Activated naive CD4-positive, alpha-beta T cell treated with anti-CD3 and anti-CD28 coated beads for 36 hours (primary cell): ENCODE measurements at places on chromosomes 12 and 14. TPM values are rescaled to one million over a fixed set of nuclear protein-coding genes. Genes with fewer than 3 reads are reported as not detected.

- H3K27ac ChIP-seq, result no peak overlapping the region
- H3K4me3 ChIP-seq, result no peak overlapping the region
- H3K4me1 ChIP-seq, result no peaks in the 10 kb centered on the region
- no peaks in the 10 kb centered on the region for H3K36me3 ChIP-seq
These were observed 856.6 kb upstream of the MGAT4C start for GRCh38 chr12:87112571-87113345.

DNA sequence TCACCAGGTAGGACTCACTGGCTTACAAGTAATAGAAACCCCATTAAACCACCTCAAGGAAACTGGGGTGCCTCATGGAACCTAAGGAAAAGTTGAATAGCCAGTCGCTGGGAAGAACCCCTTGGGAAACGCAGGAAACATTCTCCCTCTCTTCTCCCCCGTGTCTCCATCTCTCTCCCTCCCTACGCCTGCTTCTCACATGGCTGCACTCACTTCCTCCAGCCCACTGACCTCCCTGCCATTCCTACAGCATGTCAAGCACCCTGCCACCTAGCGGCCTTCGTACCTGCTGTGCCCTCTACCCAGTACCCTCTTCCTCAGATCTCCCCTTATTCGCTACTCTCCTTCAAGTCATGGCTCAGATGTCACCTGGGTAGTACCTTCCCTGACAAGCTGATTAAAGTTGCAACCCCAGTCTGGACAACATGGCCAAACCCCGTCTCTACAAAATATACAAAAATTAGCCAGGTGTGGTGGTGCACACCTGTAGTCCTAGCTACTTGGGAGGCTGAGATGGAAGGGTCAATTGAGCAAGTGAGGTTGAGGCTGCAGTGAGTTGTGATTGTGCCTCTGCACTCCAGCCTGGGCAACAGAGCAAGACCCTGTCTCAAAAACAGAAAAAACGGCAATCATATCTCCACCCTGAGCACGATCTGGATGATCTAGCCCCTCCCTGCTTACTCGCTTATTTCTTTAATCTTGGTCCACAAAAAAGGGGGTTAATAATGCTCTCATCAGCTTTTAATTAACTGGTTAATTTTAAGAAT lies 6.4 kb upstream of the DTX1 start:
- no peak overlapping the region for H3K4me3 ChIP-seq
- no peaks in the 10 kb centered on the region for H3K27me3 ChIP-seq
- H3K36me3 ChIP-seq, result no peaks in the 10 kb centered on the region
- no peak for DNase-seq
- H3K27ac ChIP-seq, result no peak overlapping the region
- H3K4me1 ChIP-seq, result peaks cover 16% of the 10 kb centered on the region

DNA sequence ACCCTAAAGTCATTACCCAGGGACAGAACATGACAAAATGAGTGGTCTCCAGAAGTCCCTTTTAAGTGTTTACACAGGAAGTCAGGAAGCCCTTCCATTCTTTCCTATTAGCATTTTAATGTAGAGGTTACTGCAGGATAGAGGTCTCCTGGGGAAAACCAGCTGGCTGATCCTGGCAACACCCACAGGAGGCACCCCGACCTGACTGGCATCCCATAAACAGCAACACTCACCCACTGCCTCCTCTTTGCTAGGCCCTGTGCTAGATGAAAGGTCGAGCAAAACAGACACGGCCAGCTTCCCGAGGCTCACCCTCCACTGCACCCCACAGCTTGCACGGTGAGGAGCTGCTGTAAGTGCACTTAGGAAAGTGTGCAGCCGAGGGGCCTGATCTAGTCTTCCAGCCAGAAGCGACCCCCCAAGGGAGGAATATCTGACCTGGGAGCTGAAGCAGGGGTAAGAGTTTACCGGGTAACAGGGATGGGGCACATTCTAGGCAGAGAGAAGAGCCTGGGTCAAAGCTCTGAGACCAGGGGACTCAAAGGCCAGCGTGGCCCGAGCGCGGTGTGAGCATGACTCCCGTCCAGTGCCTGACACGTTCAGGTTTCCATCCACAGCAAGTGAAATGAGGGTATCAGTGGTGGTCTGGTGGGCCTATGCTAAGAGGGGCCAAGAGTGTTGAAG lies 9.0 kb downstream of the DAZAP2 start:
- no peak for DNase-seq
- peaks cover 45% of the 10 kb centered on the region for H3K4me1 ChIP-seq
- no peak overlapping the region for H3K4me3 ChIP-seq

GRCh38 chr12:91327889-91328288 lies 145.3 kb upstream of the DCN start:
- H3K27me3 ChIP-seq, result no peaks in the 10 kb centered on the region
- no peaks in the 10 kb centered on the region for H3K36me3 ChIP-seq
- no peak overlapping the region for H3K27ac ChIP-seq
- no peak for DNase-seq

STK38L gene
- total RNA-seq, result 21.4 TPM

DNA sequence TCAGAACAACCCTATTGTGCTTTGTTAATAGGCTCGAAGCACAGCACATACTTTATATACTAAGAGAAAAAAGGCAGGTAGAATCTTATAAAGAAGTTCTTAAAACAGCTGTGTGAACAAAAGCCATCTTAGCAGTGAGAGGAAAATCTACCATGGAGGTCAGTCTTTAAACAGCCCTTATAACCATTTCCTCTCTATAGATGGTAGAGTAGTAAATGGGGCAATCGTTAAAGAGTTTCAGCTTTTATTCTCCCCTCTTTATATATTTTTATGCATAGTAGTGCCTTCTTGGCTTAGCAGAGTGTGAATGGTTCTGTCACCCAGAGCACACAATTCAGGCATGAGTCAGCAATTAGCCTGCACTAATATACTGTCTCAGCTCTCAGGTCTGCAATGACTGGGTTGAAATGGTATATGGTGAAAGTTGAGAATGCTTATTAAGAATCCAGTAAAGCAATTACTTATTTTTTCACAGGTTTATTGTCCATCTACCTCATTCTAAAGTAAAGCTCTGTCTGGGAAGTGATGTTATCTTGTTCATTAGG lies 305.0 kb downstream of the NELL2 start:
- no peak overlapping the region for H3K27ac ChIP-seq
- peaks cover 5% of the 10 kb centered on the region for H3K36me3 ChIP-seq
- H3K4me3 ChIP-seq, result no peak overlapping the region
- peaks cover 8% of the 10 kb centered on the region for H3K4me1 ChIP-seq
- DNase-seq, result no peak

SDSL gene
- not detected for total RNA-seq

DNA sequence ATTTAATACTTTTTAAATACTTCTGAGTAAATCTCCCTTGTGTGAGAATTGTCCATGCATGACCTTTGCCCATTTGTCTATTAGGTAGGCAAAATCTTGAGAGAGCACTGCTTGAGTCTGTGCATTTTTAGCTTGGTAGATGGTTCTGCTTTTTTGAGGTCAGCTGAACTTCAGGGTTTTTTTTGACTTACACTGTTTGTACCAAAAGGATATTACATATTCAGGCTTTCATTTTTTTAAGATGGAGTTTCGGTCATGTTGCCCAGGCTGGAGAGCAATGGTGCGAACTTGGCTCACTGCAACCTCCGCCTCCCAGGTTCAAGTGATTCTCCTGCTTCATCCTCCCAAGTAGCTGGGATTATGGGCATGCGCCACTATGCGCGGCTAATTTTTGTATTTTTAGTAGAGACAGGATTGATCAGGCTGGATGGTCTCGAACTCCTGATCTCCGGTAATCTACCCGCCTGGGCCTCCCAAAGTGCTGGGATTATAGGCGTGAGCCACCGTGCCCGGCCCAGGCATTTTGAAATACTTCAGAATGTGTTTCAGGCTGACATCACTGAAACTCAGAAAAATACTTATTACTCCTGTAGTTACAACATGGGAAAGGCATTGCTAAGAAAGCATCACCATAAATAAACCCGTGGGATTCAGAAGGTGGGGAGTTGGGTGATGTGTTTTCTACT lies 11.1 kb downstream of the RASSF3 start:
- no peak for DNase-seq
- no peaks in the 10 kb centered on the region for H3K36me3 ChIP-seq
- no peak overlapping the region for H3K4me3 ChIP-seq
- peaks cover 65% of the 10 kb centered on the region for H3K4me1 ChIP-seq

CCDC77 gene
- total RNA-seq, result 13.2 TPM

DNA sequence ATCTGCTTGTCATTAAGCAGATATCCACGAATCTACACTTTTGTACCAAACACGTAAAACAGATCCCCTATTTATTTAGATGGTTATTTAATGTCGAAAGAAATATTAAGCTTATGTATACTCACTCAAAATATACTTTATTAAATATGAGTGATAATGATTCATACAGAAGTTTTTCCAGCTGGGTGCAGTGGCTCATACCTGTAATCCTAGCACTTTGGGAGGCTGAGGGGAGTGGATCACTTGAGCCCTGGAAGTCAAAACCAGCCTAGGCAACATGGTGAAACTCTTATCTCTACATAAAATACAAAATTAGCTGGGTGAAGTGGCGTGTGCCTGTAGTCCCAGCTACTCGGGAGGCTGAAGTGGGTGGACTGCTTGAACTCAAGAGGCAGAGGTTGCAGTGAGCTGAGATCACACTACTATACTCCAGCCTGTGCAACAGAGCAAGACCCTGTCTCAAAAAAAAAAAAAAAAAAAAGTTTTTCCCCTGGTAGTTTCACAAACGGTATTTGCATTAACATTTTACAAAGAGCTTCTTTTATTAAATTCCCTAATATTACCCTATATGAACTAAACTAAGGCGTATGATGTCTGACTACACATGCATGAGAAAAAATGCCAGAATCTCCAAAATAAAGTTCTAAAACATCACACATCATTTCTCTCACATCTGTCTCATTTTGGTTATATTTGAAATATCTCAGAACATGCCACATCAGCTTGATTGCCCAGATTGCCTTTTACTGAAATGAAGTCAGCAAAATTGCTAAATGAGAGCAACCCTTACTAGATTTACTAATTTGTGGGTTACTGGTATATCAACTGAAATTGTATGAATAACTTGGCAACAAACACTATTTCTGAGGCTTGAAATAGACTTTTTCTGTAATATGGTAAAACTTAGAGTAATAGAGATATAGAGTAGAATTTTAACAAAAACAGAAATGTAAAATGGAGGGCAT lies 74.9 kb downstream of the PAWR start:
- peaks cover 3% of the 10 kb centered on the region for H3K27me3 ChIP-seq
- no peak for DNase-seq
- no peaks in the 10 kb centered on the region for H3K4me1 ChIP-seq
- no peak overlapping the region for H3K4me3 ChIP-seq

DNA sequence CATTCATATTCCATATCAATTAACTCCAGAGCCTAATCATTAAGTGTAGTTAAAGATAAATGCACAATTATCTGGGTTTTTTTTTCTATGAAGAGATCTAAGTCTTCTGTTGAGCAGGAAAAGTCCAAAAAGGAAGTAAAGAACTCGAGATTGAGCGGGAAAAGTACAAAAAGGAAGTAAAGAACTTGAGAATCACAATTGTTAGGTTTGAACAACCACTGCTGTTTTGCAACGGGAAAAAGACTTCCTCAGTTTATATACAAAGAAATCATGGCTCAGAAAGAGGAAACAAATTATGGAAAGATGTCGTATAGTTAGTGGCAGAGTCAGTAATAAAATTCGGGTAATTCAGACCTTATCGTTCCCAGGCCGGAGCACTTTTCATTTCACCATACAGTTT lies 63.3 kb downstream of the PPP1R12A start:
- no peak overlapping the region for H3K27ac ChIP-seq
- peaks cover 49% of the 10 kb centered on the region for H3K36me3 ChIP-seq
- no peak overlapping the region for H3K4me3 ChIP-seq
- H3K4me1 ChIP-seq, result peaks cover 32% of the 10 kb centered on the region
- DNase-seq, result no peak

DNA sequence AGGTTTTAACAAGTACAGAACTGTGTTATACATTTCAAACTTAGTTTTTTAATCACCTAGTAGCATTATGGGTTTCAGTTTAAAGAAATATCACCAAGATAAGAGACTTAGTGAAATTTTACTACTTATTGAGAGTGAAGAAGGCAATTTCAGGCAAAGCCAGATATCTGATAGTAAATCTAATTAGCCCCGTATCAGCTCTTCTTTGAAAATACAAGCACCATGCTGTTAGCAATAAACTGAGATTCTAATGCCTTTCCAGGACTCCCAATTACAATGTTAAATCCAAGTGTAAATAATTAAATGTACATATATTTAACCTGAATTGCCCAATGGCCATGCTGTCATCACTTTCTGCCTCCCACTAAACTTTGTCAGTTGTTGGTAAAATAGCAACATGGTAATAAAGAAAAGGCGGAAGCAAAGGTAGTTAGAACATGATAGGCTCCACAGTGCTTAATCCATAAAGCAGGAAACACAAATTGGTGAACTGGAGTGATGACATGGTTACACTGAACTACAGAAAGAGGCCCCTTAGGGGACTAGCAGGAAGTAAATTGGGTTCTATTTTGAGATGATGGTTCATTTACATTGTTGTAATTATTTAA lies 646.1 kb downstream of the C12orf50 start:
- H3K27ac ChIP-seq, result no peak overlapping the region
- no peak overlapping the region for H3K4me3 ChIP-seq
- no peaks in the 10 kb centered on the region for H3K4me1 ChIP-seq

GRCh38 chr14:101992708-101993107 lies 28.3 kb downstream of the DYNC1H1 start:
- H3K4me1 ChIP-seq, result peaks cover 4% of the 10 kb centered on the region
- DNase-seq, result no peak
- no peaks in the 10 kb centered on the region for H3K27me3 ChIP-seq
- no peak overlapping the region for H3K4me3 ChIP-seq
- H3K36me3 ChIP-seq, result peaks cover 35% of the 10 kb centered on the region
- peak overlapping the region; percentile 6 for H3K27ac ChIP-seq

P2RX7 gene
- total RNA-seq, result 6.6 TPM

DNA sequence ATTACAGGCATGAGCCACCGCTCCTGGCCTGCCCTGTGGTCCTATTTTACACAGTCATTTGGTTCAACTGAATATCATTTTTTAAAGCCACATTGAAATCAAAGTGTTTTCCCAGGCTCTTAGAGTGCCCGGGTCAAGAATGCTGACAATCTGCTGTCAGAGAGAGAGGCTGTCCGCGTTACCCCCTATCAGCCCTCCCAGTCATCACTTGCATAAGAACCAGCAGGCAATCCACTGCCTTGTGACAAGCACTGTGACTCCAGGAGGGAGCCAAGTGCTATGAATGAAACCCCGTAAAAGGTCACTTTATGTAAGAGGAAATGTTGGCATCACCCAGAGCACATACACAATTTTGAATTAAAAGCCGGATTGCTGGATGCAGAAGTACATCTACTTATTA lies 13.5 kb downstream of the PHLDA1 start:
- no peak for DNase-seq
- H3K36me3 ChIP-seq, result no peaks in the 10 kb centered on the region
- H3K4me3 ChIP-seq, result no peak overlapping the region
- H3K27ac ChIP-seq, result no peak overlapping the region
- H3K27me3 ChIP-seq, result peaks cover 4% of the 10 kb centered on the region

NEUROD4 gene
- total RNA-seq, result not detected

LHX5 gene
- total RNA-seq, result not detected

CD27 gene
- 48.1 TPM for total RNA-seq

GRCh38 chr14:77076113-77076631 lies 21.9 kb upstream of the CIPC start:
- DNase-seq, result no peak
- H3K36me3 ChIP-seq, result no peaks in the 10 kb centered on the region

PTPN21 gene
- not detected for total RNA-seq

ALDH1L2 gene
- total RNA-seq, result 12.2 TPM

- no peak overlapping the region for H3K4me3 ChIP-seq
- H3K4me1 ChIP-seq, result no peaks in the 10 kb centered on the region
- H3K36me3 ChIP-seq, result no peaks in the 10 kb centered on the region
- no peak for DNase-seq
- peaks cover 24% of the 10 kb centered on the region for H3K27me3 ChIP-seq
These were observed 465.6 kb downstream of the MED13L start for GRCh38 chr12:115811929-115812328.
